ENCODE measurements at places on chromosomes 4 and X.

DNA sequence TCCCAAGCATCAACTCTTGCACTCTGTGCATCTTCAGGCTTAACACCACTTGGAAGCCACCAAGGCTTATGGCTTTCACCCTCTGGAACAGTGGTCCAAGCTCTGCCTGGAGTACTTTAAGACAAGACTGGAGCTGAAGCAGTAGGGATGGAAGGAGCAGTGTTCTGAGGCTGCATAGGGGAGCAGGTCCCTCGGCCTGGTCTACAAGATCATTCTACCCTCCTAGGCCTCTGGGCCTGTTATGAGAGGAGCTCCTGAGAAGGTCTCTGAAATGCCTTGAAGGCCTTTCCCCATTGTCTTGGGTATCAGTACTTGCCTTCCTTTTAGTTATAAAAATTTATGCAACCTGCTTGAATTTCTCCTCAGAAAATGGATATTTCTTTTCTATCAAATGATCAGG lies 286.7 kb downstream of the CPXCR1 start:
- DNase-seq = no peak

DNA sequence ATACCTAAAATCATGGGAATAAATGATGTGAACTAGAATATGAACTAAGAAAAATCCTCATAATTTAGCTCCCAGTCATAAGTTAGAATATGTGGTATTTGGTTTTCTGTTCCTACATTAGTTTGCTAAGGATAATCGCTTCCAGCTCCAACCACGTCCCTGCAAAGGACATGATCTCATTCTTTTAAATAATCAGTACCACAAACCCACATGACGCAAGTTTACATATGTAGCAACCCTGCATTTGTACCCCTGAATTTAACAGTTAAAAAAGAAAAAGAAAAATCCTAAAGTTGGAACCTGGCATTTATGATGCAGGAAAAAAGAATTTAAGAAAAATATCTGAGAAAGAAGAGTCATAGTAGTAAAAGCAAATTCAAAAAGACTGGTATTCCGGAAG lies 13.3 kb downstream of the UBA6 start:
- no peak for DNase-seq

GRCh38 chr4:152340818-152341217 lies 195.1 kb downstream of the FBXW7 start:
- no peak for DNase-seq

GRCh38 chr4:8013976-8014726 lies 74.5 kb upstream of the AFAP1 start:
- no peak for DNase-seq

DNA sequence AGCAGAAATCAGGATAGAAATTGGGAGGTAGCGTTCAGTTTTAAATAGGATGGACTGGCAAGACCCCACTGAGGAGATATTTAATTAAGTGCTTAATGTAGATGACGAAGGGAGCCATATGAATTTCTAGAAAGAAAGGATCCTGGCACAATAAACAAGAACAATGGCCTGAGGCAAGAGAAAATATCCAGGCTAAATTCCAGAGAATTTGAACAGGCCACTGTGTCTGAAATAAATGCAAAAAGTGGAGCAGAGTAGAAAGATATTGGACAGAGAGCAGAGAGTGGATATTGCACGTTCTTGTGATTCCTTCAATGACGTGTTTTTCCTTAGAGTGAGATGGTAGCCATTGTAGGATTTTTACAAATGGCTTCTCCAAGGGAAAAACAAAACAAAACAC lies 1504.8 kb downstream of the C4orf33 start:
- no peak for DNase-seq

GRCh38 chr4:148053298-148054003 lies 321.6 kb downstream of the ARHGAP10 start:
- DNase-seq = no peak

GRCh38 chr4:7418131-7418943 lies 16.4 kb downstream of the PSAPL1 start:
- no peak for DNase-seq

GRCh38 chr4:109414938-109415337 lies 18.7 kb upstream of the SEC24B start:
- DNase-seq = no peak

DNA sequence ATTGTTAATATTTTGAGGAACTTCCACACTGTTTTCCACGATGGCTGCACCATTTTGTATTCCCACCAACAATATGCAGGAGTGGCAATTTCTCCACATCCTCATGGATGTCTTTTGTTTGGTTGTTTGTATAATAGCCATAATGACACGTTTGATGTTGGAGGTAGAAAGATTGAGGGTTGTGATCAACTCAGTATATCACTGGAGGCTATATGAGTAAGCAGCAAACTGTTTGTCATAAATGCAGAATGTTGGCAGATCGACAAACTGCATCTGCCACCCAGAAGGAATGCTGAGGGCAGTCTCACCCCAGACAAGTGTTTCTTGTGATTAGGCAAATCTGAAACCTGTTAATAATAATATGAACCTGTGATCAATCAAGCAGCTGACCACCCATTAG lies 243.9 kb upstream of the WDFY3 start:
- no peak for DNase-seq

GRCh38 chr4:157713342-157713741 lies 459.5 kb downstream of the GASK1B start:
- DNase-seq = peak; percentile 37

GRCh38 chr4:151429957-151430570 lies 21.1 kb downstream of the FHIP1A start:
- no peak for DNase-seq

DNA sequence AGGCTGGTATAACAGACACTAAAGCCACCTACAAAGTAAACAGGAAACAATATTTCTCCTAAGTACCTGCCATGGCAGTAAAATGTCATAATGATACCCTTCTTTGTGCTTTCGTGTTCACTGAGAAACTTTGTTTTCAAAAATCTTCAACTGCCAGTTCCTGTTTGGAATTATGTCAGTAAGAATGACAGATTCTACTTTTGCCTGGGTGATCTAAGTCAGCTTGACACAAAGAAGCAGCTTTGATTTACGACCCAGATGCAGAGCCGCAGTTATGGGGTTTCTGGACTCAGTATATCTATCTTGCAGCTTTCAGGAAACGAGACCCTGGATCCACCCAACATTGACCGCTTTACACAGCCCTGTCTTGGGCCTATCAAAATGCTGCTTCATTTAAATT lies 71.2 kb downstream of the SNX25 start:
- no peak for DNase-seq

DNA sequence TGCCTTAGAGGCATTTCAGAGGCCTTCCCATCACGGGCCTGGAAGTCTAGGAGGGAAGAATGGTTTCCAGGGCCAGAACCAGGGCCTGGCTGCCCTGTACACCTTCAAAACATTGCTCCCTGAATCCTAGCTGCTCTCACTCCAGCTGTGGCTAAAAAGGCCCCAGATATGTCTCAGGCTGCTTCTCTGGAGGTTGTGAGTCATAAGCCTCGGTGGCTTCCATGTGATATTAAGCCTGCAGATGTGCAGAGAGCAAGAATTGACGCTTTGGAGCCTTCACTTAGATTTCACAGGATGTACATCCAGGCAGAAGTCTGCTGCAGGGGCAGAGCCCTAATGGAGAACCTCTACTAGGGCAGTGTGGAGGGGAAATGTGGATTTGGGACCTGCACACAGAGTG lies 502.5 kb downstream of the GRXCR1 start:
- no peak for DNase-seq

- DNase-seq = no peak
Measured at GRCh38 chr4:46270986-46271596, 118.8 kb downstream of the GABRA2 start.

DNA sequence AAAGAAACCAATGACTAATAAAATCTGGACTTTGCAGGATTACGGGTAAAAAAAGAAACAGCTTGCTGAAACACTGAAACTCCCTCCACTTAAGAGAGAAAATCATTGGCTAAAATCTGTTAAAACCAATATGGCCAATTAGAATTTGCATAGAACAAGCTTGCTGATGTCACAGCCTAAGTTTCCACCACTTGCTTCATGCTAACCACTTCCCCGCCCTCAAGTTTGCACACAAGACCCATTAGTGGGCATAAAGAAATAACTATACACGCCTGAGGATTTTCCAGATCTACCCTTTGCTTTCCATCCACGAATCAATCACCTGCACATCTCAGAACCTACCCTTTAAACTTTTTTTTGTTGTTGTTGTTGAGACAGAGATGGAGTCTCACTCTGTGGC lies 42.7 kb upstream of the PHEX start:
- DNase-seq = no peak

DNA sequence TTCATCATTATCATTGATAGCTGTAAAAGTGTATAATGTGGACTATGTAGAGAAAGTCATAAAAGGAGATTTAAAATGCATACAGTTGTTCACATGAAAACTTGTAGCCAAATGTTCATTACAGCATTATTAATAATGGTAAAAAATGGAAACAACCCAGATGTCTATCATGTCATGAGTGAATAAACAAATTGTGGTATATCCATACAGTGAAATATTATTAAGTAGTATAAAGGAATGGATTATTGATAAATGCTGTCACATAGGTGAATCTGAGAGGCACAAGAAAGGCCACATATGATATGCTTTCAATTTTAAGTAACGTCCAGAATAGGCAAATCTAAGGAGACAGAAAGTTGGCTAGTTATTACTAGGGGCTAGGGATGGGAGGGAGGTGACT lies 7.1 kb downstream of the TET2 start:
- DNase-seq = no peak

DNA sequence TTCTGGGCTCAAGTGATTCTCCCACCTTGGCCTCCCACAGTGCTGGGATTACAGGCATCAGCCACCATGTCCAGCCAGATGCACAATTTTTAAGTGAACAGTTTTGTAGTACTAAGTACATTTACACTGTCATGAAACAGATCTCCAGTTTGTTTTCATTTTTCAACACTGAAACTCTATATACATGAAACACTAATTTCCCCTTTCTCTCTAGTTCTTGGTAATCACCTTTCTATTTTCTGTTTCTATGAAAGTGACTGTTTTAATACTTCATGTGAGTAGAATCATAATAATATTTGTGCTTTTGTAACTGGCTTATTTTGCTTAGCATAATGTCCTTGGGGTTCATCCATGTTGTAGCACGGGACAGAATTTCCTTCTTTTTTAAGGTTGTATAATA lies 237.4 kb downstream of the CAMK2D start:
- no peak for DNase-seq

DNA sequence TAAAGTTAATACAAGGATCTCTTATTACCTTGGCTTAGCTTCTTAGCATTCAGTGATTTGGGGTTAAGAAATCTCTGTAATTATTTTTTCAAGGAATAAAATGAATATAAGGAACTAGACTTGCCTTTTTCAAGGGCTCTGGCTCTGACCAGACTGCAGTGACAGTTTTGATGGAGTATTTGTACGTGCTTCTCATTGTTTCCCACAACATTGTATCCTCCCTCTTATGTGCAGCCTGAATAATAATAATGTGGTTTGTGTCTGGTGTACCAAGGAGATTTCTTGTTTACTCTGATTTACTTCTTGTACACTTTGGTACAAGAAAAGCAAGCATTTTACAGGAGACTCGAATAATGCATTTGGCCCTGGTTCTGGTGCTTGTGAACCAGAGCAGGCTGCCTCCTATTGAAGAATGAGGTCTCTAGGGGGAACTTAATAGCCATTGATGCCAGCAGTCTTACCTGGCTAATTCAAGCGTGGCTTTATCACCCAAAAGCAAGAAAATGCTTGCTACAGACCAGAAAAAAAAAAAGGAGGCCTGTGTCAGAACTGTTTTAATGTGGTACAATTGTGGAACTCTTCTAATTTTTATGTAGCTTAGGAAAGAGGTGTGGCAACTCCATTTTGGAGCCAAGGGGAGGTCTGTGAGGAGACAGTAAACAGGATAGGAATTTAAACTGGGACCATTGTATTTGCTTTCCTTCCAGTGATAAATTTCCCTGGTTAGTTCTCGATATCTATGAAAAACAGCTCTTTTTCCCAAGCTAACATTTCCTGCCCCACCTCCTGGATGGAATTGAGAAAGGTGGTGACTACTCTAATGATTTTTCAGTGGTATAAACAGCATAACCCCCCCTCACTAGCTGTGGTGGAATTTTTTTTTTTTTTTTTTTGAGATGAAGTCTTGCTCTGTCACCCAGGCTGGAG lies 5.6 kb downstream of the OTC start:
- DNase-seq = no peak

DNA sequence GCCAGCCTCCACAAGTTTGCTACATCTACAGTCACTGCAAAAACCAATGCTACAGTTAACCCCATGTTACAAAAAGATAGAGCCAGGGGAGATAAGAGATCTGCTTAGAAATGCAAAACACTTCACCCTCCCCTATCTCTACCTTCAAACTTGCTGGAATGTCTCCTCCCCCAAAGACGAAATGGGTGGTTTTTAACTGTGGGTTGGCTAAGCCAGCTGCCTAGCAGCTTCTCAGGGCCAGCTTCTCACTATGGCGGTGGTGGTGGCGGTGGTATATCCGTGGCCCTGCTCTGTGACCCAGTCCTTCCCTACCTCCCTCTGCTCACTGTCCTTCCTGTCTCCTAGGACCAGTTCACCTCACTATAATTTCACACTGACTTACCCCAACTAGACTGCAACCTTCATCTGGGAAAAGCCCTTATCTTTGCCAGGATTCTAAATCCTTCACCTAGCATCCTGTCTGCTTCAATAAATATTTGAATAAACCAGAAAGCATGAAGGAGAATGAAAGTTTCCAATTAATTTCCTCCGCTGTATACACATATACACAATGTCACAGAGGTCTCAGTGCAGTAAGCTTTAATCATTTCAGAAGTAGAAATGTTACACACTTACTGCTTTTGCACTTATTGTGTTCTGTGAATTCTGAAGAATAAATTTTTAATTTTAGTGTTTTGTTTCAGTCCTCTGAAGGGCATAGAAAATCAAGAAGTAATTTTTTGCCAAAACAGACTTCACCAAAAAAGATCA lies 46.3 kb downstream of the SH3KBP1 start:
- no peak for DNase-seq

- no peak for DNase-seq
Measured at GRCh38 chr4:1277667-1278665, 11.7 kb upstream of the MAEA start.

GRCh38 chr4:25799522-25799921 lies 63.3 kb downstream of the SEL1L3 start:
- DNase-seq = no peak

GRCh38 chrX:10769696-10770619 lies 149.6 kb upstream of the MID1 start:
- peak; percentile 16 for DNase-seq

DNA sequence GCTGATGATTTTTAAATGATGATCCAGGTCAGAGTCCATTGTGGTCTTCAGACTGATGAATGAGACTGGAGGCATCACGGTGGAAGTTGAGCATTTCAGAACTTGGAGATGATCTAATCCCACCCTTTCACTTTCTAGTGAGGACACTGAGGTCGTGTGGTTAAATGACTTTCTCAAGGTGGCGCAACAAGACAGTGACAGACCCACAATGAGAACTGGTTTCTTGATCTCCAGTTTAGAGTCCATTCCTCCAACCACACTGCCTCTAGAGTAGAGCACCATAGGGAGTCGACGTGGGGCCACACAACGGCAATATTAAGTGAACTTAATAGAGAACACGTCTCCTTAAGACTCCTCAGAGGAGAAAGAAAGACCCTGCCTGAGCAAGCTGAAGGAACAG lies 381.0 kb downstream of the UNC5C start:
- DNase-seq = no peak

GRCh38 chr4:140641789-140642439 lies 73.2 kb upstream of the UCP1 start:
- DNase-seq = no peak

- DNase-seq = peak; percentile 43
Measured at GRCh38 chr4:74540193-74540592, 95.3 kb downstream of the AREG start.

GRCh38 chrX:48927123-48927522 lies 8.3 kb upstream of the PIM2 start:
- DNase-seq = no peak

- peak; percentile 57 for DNase-seq
Measured at GRCh38 chrX:139739138-139739537, 31.2 kb upstream of the MCF2 start.

All from HCEC 1CT (cell line).